ENCODE measurements at places on chromosomes 2 and 18. TPM values are rescaled to one million over a fixed set of nuclear protein-coding genes. Genes with fewer than 3 reads are reported as not detected.

Gene NEMP2
- total RNA-seq, result 3.8 TPM

Gene SGPP2
- total RNA-seq, result 57.1 TPM

Gene AGFG1
- total RNA-seq, result 62.4 TPM

Gene MREG
- total RNA-seq, result 61.9 TPM

Gene STAT1
- total RNA-seq, result 51.0 TPM

Gene ATAD2B
- 17.0 TPM for total RNA-seq

Gene STARD6
- not detected for total RNA-seq

Gene ARHGAP15
- total RNA-seq, result 2.6 TPM

Gene REV1
- total RNA-seq, result 26.0 TPM

Gene GRB14
- 0.36 TPM for total RNA-seq

Gene CCDC121
- total RNA-seq, result 1.3 TPM

Gene TFCP2L1
- total RNA-seq, result 36.5 TPM

Gene ASB18
- total RNA-seq, result not detected

Gene EPB41L3
- 16.3 TPM for total RNA-seq

Gene OR6B2
- not detected for total RNA-seq

Gene INPP5D
- 6.2 TPM for total RNA-seq

Gene ICOS
- total RNA-seq, result not detected

Gene RESP18
- not detected for total RNA-seq

Gene TMEM127
- total RNA-seq, result 34.3 TPM

Gene STEAP3
- 11.6 TPM for total RNA-seq

Gene CHST10
- 0.88 TPM for total RNA-seq

Gene HOXD8
- 0.88 TPM for total RNA-seq

Gene REG1B
- not detected for total RNA-seq

Gene PHOSPHO2
- total RNA-seq, result 1.7 TPM

Gene KCNG2
- total RNA-seq, result 0.20 TPM

Gene ALKAL2
- 0.44 TPM for total RNA-seq

Gene SLC9A4
- total RNA-seq, result 0.08 TPM

Gene UGT1A10
- 6.9 TPM for total RNA-seq

Gene RPRM
- total RNA-seq, result not detected

Gene EML6
- total RNA-seq, result 5.2 TPM

Gene HAAO
- 4.1 TPM for total RNA-seq

Data from esophagus mucosa (tissue), 1 donor.